ENCODE measurements at places on chromosomes 11 and 22. TPM values are rescaled to one million over a fixed set of nuclear protein-coding genes. Genes with fewer than 3 reads are reported as not detected.

SMTNL1 gene
- not detected for total RNA-seq

RASSF10 gene
- 0.08 TPM for total RNA-seq

DNA sequence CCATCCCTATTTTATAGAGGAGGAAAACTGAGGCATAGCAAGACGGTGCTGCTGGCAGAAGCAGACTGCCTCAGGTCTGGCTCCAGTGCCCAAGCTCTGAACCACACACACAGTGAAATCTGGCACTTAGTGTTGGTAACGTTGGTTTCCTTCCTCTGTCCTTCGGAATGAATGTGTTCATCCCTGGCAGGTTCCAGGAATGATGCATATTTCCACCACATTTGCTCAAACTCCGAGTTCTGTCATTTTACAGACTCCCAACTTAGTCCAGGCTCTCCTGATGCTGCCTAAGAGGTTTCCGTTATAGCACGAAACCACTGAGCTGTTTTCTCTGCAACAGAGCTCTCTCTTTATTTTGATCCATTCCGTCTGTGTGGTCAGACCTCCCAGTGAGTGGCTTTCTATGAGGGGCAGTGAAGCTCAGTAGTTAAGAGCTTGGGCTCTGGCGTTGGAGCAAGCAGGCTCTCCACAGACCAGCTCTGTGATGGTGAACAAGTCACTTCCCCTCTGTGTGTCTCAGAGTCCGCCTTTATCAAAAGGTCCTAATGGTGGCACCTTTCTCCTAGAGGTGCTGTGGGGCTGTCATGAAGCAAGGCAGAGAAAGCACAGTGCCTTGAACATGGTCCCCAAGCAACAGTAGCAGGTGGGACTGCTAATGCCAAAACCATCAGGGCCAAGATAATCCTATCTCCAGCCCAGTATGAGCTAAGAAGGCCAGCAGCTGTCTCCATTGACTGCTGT lies 200.3 kb downstream of the MYO18B start:
- no peak for DNase-seq

DNA sequence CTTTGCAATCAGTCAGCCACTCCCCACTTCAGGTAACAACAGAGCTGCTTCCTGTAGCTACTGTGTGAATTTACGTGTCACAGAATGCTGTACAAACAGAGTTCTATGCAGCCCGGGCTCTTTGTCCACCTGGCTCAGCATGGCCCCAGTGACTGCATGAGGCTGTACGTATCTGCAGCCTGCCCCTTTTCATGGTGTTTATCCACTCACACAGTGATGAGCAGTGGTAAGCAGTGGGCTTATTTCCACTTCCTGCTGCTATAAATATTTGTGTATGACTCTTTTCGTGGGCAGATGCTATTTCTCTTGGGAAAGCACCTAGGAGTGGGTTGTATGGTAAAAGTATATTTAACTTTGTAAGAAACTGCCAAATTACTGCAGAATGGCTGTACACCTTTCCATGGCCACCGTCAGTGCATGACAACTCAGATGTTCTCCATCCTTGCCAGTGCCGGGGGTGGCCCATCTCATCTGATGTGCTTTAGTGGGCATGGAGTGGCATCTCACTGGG lies 43.3 kb downstream of the MYEOV start:
- DNase-seq: no peak

DNA sequence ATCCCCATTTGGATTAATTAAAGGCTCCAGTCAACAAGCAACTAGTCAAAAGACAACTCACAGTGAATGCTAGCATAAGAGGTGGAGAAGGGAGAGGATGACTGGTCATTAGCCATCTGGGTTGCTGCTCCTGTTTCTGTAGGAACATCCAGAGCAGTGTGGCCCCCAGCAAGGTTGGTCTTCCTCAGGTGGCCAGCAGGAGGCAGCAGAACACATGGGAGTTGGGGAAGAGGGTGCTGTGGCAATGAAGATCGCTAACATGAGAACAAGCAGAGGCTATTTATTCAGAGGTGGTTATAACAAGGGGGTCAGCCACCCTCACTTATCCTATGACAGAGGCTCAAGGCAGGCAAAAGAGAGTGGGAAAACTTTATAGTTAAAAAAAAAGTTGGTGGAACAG lies 21.3 kb downstream of the IZUMO1R start:
- DNase-seq: no peak

DNA sequence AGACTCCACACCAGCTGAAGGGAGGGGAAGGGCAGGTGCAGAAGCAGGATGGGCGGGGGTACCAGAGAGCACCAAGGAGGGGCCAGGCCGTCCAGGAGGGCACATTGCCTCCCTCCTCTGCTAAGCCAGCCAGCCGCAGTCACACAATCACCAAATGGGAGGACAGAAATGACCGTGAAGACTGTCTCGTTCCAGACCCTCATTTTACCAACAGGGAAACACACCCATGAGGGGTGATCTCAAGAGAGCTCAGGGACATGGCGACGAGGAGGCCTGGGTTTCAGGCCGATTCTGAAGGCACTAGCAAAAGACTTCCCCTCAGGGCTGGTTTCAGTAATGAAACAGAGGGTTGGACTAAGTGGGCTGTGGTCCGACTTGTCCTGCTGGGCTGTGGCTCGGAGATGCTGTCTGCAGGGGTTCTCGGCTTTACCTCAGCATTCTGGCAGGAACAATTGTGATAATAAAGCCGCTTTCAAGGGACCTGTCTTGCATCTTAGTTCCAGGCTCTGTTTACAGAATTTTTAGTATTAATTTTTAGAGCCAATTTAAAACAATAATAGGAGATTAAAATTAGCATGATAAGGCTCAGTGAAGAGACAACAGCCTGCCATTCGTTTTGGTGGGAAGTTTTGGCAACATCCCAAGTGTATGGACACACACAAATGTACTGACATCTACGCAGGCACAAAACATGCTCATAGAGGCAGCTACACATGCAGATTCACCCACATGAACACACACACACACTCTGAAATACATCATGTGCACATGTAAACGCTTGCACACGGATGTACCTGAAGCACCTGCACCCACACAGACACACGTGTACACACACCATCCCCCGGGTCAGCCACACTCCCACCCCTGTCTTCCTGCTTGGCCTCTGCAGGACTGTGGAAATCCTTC lies 2.0 kb upstream of the B3GAT1 start:
- DNase-seq: no peak

GRCh38 chr11:129729216-129729615 lies 86.4 kb upstream of the TMEM45B start:
- DNase-seq: no peak

C22orf42 gene
- not detected for total RNA-seq

DNA sequence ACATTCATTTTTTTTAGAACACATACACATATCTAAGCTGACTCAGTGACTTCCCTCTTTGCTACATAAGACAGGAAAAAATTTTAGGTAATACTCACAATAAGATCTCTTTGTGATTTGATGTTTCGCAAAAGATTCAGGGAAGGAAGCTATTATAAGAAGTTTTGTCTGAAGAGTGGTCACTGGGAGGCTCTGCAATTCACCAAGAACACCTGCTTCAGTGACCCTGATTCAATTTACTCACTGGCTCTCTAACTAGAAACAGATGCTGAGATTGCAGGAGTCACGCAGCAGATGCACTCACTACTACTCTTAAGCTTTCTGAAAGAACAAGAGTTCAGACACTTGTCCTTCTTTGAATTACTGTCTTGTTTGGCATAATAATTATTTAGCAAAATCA lies 193.6 kb upstream of the DDI1 start:
- DNase-seq: no peak

DNA sequence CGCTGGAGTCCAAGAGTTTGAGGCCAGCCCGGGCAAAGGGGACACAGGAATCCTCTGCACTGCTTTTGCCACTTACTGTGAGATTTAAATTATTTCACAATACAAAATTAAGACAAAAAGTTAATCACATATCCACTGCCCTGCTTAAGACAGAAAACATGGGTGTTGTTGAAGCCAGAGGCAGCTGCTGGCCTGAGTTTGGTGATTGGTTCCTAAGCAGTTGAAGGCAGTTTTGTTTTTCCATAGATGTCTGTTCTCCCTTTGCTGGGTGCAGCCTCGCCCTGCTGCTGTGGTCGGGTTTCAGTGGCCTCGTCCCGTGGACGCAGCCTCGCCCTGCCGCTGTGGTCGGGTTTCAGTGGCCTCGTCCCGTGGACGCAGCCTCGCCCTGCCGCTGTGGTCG lies 70.2 kb upstream of the PPP6R3 start:
- DNase-seq: no peak

GRCh38 chr11:96241331-96241841 lies 101.6 kb downstream of the MAML2 start:
- DNase-seq: no peak

GRCh38 chr11:66443602-66444001 lies 5.0 kb upstream of the MRPL11 start:
- no peak for DNase-seq

RAC2 gene
- total RNA-seq: 5.1 TPM

DNA sequence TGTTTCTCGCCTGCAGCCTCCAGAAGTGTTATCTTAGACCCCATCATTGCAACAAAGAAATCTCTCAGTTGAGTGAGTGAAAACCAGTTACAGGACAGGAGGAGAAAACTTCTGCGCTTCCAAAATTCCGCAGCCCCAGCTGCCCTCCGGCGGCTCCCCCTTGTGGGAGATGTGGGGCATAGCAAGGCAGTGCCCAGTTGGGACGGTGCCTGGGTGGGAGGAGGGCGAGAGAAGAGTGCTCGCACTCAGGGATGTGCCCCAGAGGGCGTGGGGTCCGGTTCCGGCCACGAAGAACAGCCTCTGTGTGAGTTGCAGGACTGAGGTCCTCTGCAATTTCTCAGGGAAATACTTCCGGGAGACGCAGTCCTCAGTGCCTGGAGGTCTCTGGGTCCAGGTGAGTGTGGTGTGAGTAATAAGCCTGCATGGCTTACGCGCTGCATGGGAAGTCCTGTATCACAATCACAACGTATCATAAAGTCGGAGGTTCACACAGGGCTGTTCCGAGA lies 87.0 kb upstream of the BLID start:
- DNase-seq: no peak

DNA sequence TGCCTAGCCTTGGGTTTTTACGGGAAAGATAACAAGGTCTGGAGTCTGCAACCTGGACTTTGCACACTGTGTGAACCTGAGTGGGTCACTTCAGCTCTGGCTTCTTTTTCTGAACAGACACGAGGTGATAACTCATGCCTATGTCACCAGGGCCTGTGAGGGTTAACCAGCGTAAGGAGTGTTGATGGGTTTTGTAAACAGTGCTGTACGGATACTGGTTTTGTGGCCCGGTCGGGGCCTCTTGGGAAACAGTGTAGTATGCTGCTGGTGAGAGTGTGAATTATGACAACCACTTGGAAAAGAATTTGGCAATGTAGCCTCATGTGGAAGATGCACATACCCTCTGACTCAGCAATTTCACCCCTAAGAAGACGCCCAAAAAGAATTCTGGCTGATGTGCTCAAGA lies 266.8 kb downstream of the MN1 start:
- no peak for DNase-seq

DNA sequence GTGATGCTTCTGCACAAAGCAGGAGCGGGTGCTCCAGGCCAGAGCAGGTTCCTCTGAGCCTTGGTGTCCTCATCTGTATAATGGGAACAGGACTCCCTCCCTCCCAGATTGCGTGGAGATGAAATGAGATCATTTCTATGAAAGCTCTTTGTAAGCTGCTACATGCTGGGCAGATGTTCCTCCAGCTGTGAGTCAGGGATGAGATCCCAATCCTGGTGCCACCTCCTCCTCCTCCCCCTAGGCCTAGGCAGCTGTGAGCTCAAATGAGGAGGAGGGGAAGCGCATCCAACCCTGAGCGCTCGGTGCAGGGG lies 7.0 kb upstream of the CABP2 start:
- DNase-seq: no peak

Data from cardiac septum (tissue), 1 donor.